ENCODE measurements at places on chromosomes 7 and 10. TPM values are rescaled to one million over a fixed set of nuclear protein-coding genes. Genes with fewer than 3 reads are reported as not detected.

GRCh38 chr7:3232228-3232627, 68.8 kb upstream of the SDK1 start:
- no peak for DNase-seq

- DNase-seq = no peak
Observed at GRCh38 chr7:32275216-32276009, 205.2 kb upstream of the PDE1C start.

Gene MEOX2
- not detected for total RNA-seq

DNA sequence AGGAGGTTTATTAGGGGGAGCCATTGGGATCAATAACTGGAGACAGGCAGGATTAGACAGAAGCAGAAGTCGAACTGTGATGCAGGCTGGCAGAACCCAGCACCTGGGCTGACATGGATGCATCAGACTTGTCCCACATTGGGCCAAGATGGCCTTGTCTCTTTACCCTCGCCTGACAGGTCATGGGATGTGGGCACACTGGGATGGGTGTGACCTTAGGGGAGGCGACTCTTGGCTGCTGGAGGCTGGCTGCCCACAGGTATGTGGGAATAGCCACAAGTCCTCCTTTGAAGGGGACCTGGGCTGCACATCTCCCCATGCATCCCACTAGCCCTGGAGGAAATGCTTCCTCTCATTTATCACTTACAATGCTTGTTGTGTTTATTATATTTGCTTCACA, 17.3 kb downstream of the NFE2L3 start:
- DNase-seq = no peak

Gene DIP2C
- 5.1 TPM for total RNA-seq

DNA sequence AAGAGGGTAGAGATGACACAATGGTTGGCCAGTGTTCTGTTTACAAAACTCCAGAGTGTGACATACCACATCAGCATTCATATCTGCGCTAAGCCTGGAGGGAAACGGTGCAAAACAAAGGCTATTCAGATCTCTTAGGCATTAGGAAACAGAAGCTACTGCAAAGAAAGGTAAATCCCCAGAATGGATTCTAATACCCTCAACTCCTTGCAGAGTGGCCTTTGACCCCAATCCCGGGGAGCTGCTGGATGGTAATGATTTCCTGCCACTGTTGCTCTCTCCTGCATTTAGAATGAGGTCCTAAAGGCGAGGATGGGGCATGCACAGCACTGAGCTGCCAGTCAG, 65.2 kb downstream of the AOAH start:
- DNase-seq = no peak

DNA sequence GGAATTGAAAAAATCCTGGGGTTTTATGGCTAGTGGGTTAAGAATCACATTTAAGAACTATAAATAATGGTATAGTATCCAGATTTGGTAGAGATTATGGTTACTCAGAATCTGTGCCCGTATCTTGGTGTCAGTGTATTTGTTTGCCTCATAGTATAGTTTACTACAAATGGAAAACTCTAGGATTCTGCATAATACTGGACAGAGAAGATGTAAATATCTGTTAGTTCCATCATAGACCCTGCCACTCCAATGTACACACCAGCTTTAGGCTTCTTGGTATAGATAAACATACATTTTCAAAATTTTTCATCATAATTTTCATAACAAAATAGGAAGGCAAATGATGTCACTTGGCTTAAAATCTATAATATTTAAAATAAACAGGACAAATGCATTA, 108.1 kb downstream of the CFTR start:
- no peak for DNase-seq

GRCh38 chr7:106865130-106866041, at the start of gene PIK3CG:
PIK3CG (plus strand) TSS chr7:106865282; CDS start chr7:106867562, 2,280 bp downstream.
- DNase-seq = peak; percentile 27

Gene HOXA10
- total RNA-seq = 0.14 TPM

GRCh38 chr7:43653466-43653865, 70.6 kb downstream of the STK17A start:
- DNase-seq = no peak

- DNase-seq = no peak
Observed at GRCh38 chr10:83469728-83470331, 669.5 kb upstream of the GHITM start.

DNA sequence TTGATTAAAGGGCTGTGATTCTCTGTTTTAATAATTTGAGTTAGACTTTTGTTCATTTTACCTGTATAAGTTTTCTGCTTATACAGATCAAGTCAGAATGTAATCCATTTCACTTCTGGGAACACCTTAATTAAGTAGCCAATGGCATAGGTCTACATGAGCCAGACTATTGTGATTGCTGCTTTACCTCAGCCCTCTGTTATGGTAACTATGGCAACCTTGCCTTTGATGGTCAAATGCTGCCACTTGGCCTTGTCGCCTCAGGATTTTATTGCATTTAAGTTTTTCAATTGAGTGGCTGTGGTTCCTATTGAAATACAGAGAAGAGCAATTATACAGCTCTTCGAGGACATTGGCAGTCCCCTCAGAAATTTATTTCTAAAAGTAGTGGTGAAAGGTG, 64.3 kb upstream of the TMEM106B start:
- DNase-seq = no peak

GRCh38 chr10:116892907-116893685, 43.8 kb downstream of the ENO4 start:
- DNase-seq = no peak

- no peak for DNase-seq
Observed at GRCh38 chr10:92242910-92243671, 47.8 kb downstream of the CPEB3 start.

Gene SPDYE16
- not detected for total RNA-seq

DNA sequence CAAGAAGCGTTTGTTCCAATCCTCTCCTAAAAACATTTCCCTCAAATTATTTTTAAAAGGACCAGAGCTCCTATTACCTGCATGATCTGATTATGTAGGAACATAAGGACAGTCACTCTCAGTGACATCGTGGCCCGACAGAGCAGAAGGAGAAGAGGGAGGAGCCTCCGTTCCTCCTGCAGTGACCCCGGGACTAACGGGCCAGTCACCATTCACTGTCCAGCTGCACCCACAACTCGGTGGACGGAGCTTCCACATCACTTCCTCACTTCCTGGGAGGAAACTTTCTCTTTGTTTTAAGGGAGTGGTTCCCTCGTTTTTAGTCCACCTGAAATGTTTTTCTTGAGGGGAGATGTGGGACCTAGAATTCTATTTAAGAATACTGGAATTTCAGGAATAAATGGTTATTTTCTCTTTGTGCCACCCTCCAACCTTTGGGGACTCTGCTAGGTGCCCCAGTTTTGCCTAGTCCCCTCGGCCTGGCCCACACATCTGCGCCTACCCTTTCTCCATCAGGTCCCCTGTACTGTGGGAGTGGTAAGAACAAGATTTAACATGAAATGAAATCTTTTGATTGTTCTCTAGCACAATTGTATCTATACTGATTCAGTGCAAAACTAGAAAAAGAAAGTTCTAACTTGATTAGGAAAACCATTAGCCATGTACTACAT, 173.5 kb upstream of the RNF32 start:
- no peak for DNase-seq

- DNase-seq = no peak
Observed at GRCh38 chr7:43872406-43873110, 3.2 kb upstream of the MRPS24 start.

DNA sequence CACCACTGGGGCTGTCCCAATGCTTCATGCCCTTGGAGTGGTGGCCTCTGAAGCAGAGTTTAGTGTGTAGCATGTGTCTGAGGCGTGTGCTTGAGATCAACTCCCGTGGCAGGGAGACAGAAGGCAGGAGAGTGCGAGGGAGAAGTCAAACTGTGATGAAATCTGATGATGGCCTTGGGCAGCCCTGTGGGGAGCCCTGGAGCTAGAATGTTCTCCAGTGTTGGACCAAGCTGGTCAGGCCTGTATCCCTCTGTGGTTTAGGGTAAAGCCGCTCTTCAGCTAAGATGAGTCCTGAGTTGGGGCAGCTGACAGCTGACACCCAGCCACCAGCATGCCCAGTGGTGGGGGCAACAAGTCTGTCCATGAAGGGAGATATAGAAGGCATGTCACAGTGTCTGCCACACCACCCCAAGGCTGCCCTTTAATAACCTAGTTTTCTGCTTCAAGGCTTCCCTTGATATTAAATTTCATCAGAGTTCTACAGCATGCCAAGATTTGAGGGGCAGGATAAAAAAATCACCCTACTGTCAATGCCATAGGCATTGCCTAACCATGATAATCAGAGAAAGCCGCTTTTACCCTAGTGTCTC, 170.5 kb upstream of the SVIL start:
- no peak for DNase-seq

Gene TMEM176A
- not detected for total RNA-seq

GRCh38 chr7:129055294-129055816, 444 bp upstream of the TNPO3 start:
- DNase-seq = no peak

- DNase-seq = peak; percentile 32
Observed at GRCh38 chr10:74189999-74190421, 39.0 kb downstream of the ADK start.

DNA sequence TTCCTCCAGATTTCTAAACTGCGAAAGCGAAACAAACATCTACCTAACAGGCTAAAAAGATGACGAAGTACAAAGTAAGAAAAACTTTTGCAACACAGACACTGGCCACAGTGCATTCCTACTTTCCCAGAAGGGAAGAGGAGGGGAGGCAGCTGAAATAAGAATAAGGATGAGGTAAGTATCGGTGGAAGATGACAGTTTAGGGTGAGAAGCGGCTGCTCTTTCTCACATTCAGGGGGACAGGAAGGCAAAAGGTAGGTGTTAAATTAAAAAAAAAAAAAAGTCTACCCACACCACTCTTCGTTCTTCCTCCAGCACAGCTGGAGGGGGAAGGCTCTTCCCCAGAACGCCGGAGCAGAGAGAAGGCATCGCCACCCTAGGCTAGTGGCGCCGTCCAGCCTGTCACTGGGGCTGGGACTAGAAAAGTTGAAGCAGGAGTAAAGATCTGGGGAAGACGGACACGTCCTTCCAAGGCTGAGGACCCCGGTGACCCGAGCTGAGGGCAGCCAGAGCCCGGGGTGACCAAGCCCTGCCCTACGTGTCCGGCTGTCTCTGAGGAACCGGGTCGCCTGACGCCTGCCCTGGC, 846 bp downstream of the DNAJC1 start:
- DNase-seq = no peak

GRCh38 chr7:76089865-76090475, 42.1 kb downstream of the MDH2 start:
- no peak for DNase-seq

GRCh38 chr7:94050046-94050445, 45.9 kb upstream of the BET1 start:
- DNase-seq = no peak

DNA sequence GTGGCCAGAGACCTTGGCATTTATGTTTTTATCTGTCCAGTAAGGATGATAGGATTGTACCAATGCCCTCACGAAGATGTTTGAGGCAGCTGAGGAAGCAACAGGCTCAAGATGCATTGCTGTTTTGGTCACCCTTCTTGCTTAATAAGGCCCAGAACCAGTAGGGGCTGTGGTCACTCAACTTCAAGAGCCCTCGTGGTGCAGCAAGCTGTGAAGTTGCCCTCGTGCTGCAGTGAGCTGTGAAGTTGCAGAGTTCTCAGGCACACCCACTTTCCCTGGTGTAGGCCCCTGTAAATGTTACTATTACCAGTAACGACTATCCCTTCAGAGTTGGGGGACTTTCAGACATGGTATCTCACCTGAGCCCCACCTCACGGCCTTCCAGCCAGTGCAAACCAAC, 207.6 kb upstream of the LYZL1 start:
- DNase-seq = no peak

Gene LIPJ
- not detected for total RNA-seq

Data from pulmonary artery endothelial cell (primary cell).